Cortex of kidney (tissue), 1 donor: ENCODE measurements at places on chromosomes 5 and 9.

- DNase-seq: no peak
These were observed 472.7 kb upstream of the CDH9 start for GRCh38 chr5:27511061-27511460.

GRCh38 chr9:10613419-10613818, 617 bp upstream of the PTPRD start:
- DNase-seq: no peak

- no peak for DNase-seq
These were observed 300.2 kb upstream of the PANK3 start for GRCh38 chr5:168879331-168879730.

DNA sequence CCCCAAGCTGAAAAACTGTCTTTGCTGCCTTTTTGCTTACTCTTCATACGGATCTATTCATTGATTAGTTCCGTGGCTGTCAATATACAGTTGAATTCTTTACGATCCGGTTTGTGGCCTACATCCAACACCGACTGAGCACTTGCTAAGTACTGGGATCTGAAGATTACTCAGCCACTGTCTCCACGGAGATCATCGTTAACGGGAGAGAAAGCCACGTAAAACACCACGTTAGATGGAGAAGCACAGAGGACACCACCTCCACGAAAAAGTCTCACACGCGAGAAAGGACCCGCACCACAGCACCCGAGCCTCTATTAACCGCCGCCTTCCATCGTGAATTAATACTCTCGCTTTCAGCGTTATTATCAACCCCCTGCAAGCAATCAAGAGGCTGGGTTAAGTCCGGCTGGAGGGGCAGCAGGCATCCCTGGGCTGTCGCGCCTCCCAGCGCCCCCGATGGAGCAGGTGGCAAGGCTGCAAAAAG, 650 bp downstream of the ELP1 start:
- DNase-seq: no peak

GRCh38 chr5:165723931-165724330, 2218.5 kb downstream of the MAT2B start:
- no peak for DNase-seq

DNA sequence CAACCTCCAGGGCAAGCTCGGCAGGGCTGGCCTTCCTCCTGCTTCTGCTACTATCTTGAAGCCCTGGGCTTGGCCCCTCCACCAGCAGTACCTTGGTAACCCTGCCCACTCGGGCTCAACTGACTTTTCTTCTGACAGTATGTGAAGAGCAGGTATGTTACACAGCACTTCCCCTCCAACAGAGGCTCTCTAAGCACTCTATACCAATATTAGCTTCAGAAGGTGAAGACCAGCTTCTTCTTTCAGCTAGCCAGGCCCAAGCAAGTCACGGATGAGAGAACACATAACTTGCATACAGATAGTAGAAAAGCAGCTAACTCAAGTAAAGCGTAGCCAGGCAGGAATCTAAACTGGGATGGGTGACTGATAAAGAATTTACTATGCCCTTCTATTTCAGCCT, 64.3 kb downstream of the FEM1C start:
- DNase-seq: no peak

DNA sequence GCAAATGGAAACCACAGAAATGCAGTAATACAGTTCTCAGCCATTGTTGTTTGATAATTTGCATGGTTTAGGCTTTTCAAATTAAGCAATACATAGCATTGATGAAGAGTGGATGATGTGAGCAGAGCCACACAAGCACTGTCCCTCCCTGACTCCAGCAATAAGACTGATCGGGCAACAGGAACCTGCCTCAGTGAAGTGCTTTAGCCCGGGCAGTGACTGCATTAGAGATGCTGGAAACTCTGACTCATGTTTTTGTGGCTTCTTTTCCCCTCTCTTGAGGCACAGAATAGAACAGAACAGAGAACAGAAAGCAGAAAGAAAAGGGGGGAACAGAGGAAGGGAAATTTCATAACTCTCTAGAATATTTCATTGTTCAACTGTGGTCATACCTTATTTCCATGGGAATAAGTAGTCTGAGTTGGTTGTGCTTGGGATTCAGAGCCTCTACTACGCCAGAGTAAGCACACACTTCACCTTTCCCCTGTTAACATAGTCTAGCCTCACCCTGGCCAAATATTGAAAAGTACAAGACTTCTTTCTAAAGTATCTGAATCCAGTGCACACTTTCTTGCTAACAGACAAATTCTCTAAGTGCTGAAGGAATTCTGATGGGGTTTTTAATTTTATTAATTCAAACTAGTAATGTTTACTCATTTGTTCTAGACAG, 164.8 kb upstream of the VCAN start:
- no peak for DNase-seq

- no peak for DNase-seq
These were observed 133.1 kb downstream of the HSD17B3 start for GRCh38 chr9:96168882-96169281.

- no peak for DNase-seq
These were observed 52.8 kb downstream of the DAB2IP start for GRCh38 chr9:121704281-121704680.

- no peak for DNase-seq
These were observed 434.7 kb upstream of the ZNF608 start for GRCh38 chr5:125181159-125181558.

DNA sequence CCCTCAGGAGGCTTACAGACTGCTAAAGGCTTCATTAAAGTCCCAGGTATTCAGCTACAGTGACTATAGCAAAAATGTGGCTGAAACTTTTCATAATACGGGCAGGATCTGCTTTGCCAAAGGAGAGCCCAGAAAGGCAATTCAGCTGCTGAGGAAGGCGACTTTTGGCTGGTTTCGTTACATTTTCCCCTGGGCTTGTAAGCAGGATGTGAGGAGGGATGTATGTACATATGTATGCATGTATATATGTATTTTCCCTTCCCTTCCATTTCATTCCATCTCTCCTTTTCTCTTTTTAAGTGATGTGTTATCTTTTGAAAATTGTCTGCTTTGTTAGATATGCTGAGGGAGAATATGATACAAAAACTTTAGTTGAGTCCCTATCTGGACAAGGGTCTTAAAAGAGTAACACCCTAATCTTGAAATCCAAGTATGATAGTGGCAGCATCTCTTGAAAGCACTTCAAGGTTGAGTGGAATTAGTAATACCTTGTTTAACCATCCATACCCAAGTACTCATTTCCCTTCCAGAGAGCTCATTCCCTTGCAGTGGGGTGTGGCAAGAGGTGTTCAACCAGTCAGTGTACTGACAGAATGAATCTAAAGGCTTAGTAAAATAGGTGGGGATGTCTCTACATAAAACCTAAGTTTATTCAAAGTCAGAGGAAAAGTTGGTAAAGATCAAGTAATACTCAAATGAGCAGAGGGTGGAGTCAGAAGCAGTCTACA, 28.7 kb downstream of the RAD1 start:
- DNase-seq: no peak
